WTC11 (cell line): ENCODE measurements at places on chromosomes 12 and 14. TPM values are rescaled to one million over a fixed set of nuclear protein-coding genes. Genes with fewer than 3 reads are reported as not detected.

DNA sequence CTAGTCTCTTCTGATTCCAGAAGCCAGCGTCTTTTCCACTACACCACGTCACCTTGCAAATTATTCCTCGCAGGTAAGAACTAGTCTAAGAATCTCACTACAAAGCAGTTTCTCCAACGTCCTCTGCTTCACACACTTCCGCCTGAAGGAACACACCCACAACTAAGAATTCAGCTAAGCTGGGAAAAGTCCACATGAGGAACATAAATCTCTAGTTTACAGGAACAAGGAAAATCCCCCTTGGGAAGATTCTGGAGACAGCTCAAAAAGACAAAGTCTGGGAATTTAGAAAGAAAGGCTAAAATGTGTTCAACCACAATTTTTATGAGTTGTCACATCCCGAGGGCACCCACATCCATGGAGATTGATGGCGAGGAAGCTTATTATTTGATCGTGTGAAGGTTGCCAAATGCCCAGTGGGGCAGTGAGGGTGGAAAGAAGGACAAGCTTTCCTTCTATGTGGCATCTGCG lies 780.2 kb upstream of the TBX3 start:
- DNase-seq: no peak

DNA sequence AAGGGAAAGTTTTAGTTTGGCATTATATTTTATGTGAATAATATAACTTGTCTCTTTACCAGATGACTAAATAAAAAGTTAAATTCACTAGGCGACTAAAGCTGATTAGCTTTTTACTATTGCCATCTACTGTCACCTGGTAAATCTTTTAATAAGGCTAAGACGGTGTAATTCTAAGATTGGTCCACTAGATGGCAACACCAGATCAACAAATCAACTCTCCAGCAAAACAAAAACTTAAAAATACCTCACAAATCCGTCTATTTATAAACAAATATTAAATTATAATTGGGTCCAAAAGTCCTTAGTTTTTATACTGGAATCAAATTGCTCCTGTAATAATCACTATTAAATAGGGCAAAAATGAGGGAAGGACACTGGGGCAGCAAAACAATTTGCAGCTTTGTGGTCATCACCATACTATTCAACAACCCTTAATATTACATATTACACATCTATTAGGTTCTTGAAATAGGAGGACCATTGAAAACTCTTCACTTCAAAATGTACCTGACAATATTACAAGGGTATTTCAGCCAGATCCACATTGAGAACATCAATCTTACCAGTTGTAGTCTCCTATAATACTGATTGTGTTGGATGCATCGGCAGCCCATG lies 47.9 kb downstream of the GALC start:
- no peak for DNase-seq

GRCh38 chr14:102525929-102526497 lies 16.4 kb upstream of the ANKRD9 start:
- no peak for DNase-seq

GRCh38 chr12:117884161-117884560 lies 84.6 kb downstream of the KSR2 start:
- no peak for DNase-seq

GRCh38 chr12:88416155-88416554 lies 164.1 kb downstream of the KITLG start:
- no peak for DNase-seq

Gene BCAT1
- total RNA-seq: 239 to 267 TPM (median 240 TPM) in 3 replicates

Gene CFAP54
- 0.09 to 0.34 TPM (median 0.32 TPM) in 3 replicates for total RNA-seq

Gene NANOG
- 330 to 387 TPM (median 352 TPM) in 3 replicates for total RNA-seq
